ENCODE measurements at places on chromosomes 3 and 15.

DNA sequence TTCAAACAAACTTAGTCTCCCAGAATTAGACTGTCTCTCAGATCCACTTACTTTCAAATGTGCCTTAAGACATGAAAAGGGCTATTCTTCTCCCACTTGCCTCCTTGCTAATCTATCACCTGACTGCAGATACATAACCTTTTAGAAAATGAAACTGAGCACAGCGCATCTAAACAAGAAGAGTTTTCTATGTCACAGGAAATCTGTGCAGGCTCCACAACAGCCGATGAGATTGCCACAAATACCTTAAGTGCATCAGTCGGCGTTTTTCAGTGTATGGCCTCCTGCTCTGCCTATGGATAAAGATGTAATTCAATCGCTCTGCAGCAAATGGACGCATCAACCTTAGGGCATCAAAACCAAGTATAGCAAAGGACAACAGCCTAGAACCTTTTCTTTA lies 544.2 kb downstream of the FOXP1 start:
- no peak for DNase-seq

DNA sequence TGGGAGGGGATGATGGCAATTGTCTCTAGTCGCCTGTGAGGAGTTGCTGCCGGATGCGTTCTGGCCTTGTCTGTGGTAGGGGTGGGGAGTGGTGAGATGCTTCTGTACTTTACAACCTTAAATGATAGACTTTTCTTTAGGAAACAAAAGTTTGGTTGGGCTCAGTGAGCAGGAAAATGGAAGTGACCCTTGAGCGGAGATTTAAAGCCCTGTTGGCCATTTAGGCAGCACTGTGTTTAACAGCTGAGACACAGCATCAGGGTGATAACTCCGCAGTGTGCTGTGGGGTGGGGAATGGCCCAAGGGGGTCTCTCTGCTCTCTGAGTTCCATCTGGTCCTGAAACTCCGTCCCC lies 36.6 kb downstream of the SPSB4 start:
- DNase-seq, result no peak

DNA sequence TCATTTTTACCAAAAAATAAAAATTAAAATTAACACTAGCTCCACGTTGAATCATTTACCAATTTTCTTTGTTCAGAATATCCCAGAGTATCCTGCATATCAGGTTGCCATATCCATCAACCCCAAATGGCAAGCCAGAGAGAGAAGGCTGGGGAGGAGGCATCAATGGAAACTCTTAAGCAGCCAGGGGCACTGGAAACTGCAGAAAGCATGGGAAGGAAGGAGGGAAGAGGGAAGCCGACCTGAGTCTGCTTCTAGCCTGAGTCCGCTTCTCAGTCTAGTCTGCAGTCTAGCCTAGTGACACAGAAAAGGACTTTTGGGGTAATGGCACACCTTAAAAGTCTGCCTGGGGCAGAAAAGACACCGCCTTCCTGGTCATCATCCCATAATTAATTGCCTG lies 1.6 kb upstream of the MTHFS start:
- DNase-seq, result no peak

DNA sequence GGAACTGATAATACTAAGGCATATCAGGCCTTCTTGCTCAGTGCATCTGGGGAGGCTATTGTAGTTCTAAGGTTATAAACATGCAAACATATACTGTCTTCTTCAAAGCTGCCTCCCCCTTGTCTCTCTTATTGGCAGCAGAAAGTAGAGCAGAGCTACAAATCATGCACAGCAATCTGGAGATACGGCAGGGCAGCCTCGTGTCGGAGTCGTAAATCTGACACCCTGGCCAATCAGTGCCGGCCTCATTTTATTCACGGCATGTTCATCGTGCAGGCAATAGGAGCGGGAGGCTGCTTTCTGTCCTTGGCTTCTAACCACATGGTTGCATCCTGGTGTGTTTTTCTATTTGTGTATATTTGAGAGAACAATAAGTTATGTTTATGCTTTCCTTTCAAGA lies 300.2 kb upstream of the CNTN6 start:
- no peak for DNase-seq

DNA sequence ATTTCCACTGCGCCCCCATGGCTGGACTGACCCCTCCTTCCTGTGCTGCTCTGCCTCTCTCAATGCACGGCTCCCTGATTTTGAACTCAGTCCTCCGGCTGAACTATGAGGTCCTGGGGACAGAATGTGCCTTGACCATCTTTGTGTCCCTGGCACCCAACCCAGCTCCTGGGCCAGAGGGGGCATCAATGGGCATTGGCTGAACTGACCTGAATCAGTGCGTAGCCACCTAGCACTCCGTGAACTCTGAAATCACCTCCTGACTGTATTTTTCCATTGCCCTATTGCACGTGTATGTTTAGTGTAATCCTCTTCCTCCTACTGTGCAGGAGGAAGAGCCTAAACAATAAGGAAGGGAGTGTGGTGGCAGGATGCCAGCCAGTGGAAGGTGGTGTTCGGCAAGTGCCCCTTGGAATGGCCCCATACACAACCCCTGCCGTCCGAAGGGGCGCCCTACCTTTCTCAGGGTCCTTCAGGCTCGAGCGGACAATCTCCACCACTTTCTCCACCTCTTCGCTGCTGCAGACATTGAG lies 33.5 kb downstream of the BDH1 start:
- DNase-seq, result no peak

GRCh38 chr15:100785181-100786138 lies 94.2 kb upstream of the ALDH1A3 start:
- DNase-seq, result no peak

- no peak for DNase-seq
Observed at GRCh38 chr3:32835961-32836360, 18.2 kb downstream of the TRIM71 start.

DNA sequence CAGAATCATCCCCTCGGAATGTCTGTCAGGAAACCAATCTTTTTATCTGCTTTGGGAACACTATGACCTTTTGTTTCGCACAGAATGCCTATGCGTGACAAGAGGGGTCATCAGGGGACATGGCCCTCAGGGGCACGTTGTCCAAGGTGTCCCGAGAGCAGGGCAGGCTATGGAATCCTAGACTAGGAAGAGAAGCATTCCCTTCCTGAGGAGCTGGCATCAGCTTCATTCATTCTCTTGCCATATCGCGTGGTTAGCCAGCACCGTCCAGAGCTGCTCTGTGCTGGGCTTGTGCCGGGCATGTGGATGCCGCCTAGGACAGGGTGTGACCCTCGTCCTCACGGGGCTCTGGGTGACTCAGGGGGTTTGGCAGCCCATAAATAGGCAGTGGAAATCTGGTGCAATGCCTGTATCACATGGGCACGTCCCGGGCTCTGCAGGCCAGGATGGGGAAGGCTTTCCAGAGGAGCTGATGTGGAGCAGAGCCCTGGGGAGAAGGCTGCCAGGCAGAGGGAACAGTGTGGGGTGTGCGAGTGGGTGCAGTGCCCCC lies 117.8 kb downstream of the TMEM266 start:
- peak; percentile 83 for DNase-seq

DNA sequence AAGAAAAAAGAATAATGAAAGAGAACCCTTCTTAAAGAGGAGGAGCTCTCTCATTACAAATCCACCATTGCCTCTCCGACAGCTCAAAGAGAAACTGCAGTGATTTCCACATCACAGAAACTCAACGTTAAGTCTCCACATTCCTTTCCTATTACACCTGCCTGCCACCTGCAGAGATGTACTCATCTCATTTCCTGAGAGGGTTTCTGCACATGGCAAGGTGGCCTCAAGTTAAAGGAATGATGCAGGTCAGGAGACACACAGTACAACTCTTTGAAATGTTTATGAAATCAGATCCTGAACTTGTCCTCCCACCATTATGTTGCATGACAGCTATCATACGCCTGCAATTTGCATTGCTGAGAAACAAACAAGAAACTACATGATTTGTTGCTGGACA lies 458.4 kb upstream of the ADAMTS9 start:
- DNase-seq, result peak; percentile 100

DNA sequence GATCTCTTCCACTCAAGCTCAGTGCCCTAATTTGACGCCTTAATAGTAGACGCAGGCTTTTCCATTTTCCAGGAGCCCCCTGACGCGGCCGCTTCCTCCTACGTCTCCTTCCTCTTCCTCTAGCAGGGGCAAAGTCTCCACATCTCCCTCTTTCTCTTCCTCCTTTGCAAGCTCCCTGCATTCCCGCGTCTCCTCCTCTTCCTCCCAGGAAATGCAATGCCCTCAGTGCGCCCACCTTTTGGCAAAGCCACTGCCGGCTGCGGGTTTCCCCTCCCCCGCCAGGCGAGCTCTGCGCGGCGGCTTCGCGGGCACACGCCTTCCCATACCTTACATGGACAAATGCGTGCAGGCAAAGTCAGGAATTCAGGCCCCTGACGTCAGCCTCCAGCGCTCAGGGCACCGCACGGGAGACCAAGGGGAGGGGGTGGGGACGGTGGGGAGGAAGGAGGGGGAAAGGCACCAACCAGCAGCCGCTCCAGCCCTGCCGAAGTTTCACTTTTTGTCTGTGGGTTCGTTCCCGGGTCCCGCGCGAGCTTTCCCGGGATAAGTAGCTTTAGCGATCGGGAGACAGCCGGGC lies 432 bp upstream of the LPP start:
- DNase-seq, result peak; percentile 88

All from mammary epithelial cell (primary cell).